ENCODE measurements at places on chromosomes 2 and 18.

DNA sequence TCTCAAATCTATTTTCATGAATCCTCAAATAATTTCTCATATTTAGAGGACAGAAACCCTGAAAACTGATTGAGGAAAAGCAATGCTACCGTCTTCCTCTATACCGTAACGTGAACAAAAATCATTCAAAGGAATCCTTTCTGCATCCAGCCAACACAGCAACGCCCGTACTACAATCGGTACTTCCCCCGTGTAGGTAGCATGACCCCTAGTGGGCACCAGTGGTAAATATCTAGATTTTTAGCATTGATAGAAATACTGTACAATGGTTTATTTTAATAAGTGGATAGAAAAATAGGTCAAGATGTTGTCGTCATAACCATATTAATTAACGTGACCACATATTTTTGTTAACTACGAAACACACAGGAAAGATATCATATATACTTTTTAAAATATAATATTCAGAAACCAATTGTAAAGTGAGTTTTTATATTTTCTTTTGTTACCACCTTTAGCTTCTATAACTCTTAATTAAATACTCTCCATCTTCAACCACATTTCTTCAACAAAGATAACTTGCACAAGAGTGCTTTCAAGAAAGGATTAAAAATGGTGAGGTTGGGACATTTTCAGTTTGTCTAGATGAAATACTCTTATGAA, 194.1 kb downstream of the SS18 start:
- DNase-seq: peak; percentile 47

GRCh38 chr2:160687629-160688028, 194.0 kb upstream of the RBMS1 start:
- no peak for DNase-seq

DNA sequence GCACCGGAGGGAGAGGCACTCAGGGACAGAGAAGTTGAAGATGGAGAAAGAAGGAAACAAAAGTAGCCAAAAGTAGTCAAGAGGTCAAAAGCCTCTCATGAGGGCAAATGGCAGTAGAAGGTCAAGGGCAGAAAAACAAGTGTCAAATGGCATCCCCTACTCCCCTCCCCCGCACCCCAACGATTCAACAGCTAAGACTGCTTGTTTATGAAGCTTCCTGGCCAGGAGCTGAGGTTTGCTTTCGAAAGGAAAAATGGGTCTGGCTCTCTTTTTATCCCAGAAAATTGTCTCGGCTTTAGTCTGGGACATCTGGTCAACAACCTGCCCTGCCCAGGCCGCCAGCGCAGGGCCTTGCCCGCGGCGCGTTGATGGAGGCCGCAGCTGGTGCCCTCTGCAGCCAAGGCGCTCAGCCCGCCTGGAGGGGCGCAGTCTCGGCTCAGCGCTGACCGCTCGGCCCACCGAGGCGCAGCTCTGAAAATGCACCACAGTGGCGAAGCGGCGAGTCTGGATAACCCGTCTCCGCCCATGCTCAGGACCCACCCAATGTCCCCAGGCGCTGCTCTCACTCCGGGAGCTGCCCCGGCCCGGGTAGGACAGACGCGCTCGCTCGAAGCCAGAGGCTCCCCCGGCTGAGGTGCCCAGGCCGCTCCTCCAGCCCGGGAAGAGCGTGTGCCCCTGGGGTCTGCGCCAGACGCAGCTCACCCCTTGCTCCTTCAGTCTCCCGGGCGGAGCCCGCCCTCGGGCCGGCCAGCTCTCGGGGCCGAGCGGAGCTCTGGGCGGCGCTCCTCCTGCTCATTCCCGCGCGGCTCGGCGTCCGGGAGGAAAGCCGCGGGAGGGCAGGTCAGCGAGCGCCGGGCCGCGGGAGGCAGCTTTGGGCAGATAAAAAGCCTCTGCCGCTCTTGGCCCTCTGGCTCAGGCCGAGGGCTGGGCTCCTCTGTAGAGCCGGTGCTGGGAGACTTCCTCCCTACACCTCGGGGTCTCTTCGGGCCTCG, 1.8 kb upstream of the TBR1 start:
- DNase-seq: no peak

GRCh38 chr18:74351354-74351753, 35.7 kb downstream of the C18orf63 start:
- peak; percentile 10 for DNase-seq

DNA sequence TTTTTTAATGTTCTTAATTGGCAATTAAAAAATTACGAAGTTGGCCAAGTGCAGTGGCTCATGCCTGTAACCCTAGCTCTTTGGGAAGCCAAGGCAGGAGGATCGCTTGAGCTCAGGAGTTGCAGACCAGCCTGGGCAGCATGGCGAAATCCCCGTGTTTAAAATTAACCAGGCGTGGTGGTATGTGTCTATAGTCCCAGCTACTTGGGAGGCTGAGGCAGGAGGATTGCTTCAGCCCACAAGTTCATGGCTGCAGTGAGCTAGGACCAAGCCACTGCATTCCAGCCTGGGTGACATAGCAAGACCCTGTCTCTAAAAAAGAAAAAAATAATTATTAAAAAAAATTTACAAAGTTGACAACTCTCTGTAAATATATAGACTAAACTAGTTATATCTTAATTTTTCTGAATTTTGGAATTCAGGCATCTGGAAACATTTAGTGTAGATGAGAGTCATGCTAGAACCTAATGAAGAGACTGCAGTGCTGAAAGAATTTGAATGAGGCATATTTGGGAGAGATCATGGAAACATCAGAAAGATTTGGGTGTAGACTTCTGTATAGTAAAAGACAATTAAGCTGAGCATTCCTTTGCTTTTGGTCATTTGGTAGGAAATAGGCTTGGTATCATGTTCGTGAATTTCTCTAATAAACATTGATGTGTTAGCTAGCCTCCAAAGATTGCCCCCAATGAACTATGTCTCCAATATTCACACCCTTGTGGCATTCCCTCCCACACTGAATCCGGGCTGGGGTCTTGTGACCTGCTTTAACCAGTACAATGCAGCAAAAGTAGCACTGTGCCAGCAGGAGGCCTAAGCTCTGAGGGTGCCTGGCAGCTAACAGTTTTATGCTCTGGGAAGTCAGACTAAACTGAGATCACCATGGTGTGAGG, 4.2 kb upstream of the ROCK1 start:
- no peak for DNase-seq

DNA sequence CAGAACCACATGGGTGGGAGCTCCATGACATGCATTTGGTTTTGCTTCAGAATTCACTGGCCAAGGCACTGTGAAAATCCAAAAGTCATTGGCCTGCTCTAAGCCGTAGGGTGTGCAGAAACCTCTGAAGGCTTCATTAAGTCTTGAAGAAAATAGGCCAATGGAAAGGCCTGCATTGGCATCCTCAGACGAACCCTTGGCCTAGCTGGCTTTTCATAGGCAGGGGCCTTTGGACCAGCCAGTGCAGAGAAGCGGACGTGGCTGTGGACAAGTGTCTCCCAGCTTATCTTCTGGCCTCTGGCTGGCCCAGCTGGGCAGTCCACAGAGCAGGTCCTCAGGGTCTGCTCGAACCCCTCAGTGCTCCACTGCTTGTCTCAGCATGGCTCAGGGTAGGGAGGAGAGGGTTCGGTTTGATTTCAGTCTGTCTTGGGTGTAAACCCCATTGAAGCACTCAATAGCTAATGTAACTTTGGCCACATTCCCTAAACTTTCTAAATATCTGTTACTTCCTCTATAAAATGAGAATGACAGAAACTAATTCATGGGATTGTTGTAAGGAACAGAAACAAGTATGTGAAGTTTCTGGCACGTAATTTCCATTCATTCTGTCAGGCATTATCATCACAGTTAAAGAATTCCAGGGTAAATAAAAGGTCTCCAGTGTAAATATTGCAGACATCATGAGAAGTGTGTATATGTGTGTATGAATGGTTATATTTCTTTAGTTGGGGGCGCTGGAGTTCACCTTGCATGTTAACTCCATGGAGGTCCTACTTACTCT, 125.5 kb downstream of the TFCP2L1 start:
- DNase-seq: no peak

- DNase-seq: no peak
Measured at GRCh38 chr2:234679741-234680687, 183.1 kb upstream of the ARL4C start.

DNA sequence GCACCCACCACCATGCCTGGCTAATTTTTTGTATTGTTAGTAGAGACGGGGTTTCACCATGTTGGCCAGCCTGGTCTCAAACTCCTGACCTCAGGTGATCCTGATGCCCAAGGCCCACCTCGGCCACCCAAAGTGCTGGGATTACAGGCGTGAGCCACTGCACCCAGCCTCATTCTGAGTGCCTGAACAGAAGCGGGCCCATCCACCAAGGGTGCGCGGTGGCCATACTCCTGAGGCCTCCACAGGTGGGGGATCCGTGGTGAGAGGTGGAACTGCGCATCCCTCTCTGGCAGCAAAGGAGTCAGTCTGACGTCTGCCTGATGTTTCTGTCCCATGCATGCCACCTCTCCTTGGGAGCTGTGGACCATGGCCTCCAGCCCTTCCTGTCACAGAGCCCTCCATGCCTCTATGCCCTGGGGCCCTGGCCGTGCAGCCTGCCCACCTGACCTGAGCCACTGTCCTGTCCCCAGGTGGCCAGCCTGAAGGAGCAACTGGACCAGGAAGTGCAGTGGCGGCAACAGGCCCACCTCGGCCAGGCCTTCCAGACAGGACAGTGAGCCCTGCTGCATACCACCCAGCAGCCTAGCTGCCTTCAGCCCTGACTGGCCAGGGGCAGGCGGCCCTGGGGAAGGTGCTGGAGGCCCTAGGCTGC, 7.6 kb upstream of the SNED1 start:
- no peak for DNase-seq

DNA sequence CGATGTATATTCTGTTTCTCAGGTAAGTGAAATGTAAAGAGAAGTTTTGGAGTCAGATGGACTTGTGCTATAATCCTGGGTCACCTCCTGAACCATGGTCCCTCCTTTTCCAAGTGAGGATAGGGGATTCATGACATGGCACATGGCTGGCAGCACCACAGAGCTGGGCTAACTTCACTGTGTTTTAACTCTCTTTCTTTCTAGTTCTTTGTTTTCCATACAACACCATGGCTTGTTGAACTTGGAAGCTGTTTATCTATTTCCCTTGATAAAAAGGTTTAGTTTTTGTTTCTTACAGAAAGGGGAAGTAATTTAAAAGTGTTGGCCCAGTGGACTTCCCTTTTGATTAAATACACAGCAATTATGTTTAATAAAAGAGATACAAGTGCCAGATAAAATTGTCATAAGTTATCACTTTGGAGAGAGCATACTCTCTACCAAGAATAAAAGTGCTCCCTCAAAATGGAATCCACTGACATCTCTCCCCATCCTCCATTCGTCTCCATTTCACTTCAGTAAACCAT, 90.4 kb downstream of the PLCL1 start:
- no peak for DNase-seq

- DNase-seq: no peak
Measured at GRCh38 chr2:158973116-158973956, 4.9 kb downstream of the TANC1 start.

- DNase-seq: no peak
Measured at GRCh38 chr2:275466-275865, 10.7 kb downstream of the ACP1 start.

DNA sequence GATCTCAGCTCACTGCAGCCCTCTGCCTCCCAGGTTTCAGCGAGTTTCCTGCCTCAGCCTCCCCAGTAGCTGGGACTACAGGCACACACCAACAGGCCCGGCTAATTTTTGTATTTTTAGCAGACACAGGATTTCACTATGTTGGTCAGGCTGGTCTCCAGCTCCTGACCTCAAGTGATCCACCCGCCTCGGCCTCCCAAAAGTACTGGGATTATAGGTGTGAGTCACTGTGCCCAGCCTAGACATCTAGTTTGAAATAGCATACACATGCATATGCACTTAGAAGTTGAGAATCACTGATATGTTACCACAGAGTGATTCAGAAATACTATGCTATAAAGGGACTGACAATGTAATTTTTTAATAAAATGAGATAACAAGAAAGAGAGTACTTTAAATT, 69.8 kb upstream of the CDKL4 start:
- DNase-seq: no peak

DNA sequence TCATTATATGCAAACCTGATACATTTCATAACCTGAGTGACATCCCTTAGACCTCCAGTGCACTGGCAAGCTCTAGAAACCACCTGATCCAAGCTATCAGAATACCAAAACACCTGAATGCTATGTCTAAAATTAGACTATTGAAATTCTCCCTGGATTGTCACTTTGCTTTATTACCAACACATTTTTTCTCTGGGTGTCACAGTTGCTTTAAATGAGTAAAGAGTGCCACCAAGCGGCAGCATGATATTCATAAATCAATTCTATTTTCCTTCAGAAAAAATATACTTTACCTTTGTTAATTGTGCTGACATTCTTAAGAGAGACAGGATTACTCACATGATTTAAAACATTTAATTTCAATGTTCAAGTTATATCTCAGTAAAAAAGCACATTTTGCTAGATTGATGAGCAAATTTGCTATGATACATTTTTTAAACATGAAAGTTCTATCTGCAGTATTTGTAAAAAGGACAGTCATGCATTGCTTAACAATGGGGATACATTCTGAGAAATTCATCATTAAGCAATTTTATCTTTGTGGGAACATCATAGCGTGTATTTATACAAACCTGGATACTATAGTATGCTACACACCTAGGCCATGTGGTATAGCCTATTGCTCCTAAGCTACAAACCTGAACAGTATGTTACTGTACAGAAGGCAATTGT, 338.4 kb upstream of the SLC39A10 start:
- DNase-seq: peak; percentile 14

DNA sequence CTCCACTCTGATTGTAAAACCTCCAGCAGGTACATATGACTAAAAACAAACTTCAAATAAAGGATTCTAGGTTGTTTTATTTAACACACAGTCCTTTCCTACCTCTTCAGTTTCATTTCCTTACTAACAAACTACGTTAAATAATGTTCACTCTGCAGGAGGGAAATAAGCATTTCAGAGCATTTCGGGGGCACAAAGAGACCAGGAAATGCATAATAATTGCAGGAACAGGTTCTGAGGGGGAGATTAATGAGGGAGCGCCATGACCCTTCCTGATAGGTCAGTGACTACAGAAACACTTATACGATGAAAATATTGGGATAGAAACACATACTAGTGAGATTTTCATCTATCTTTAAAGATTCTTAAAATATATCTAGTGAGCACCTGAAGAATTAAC, 416.6 kb downstream of the NRXN1 start:
- no peak for DNase-seq

- no peak for DNase-seq
Measured at GRCh38 chr2:143622106-143622505, 492.9 kb downstream of the ARHGAP15 start.

GRCh38 chr2:220442012-220442411, 814.6 kb downstream of the SLC4A3 start:
- no peak for DNase-seq

All from germinal center (tissue), 1 donor.